Non-pigmented ciliary epithelial cell (primary cell): ENCODE measurements at places on chromosomes 3 and 15.

GRCh38 chr3:31166249-31166885, 271.9 kb upstream of the GADL1 start:
- DNase-seq, result peak; percentile 83

GRCh38 chr3:14375192-14375591, 27.2 kb upstream of the SLC6A6 start:
- no peak for DNase-seq

DNA sequence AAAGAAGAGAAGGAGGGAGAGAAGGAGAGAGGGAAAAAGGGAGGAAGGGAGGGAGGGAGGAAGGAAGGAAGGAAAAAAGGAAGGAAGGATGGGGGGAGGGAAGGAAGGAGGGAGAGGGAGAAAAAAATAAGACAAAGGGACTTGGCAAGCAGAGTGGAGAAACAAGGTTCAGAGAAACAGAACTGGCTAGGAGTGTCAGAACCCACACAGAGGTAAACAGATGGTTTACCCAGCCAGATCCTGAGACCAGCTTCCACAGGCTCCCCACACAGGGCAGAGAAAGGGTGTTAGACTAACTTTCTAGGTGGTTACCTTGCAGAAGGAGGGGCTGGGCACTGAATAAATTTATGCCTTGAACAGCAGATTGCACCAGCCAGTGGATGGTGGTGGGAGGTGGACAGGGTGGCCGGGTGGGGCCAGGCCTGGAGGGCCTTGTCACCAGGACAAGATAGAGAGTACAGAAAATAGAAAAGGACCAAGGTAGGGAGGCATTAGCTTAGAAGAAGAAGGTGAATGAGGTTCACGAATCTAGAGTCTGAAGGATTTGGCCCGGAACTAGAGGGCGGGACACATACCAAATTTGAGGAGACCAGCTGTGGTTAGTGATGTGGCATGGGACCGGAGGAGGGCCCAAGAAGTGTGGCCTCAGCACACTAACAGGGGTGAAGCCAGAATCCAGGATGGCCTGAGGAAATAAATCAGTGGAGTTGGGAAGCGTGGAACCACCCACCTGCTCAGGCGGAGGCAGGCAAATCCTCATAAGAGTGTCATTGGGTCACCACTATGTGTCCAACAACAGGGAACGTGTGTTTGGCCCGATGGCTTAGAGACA, 1.2 kb upstream of the TM4SF1 start:
- no peak for DNase-seq

- DNase-seq, result no peak
Measured at GRCh38 chr3:141231952-141232823, 563 bp downstream of the PXYLP1 start.

DNA sequence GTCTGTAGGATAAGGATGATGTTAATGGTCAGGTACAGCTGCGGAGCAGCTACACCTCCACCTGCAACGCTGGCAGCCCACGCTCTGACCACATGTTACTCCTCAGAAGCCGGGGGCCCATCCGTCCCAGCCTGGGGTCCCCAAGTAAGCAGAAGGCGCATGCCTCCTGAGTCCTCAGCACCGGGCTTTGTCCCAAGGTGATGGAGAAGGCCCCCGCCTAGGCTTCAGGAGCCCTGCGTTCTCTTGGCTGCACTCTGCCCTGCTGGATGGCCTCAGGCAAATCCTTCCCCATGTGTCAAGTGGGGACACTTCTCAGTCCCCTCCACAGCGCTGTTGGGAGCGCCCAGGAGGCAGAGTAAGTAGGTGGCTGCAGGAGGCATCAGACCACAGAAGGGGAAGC, 14.4 kb downstream of the STRA6 start:
- no peak for DNase-seq

- DNase-seq, result no peak
Measured at GRCh38 chr3:12982619-12983101, 90.6 kb downstream of the IQSEC1 start.
